ENCODE measurements at places on chromosomes 16 and 17.

- DNase-seq: no peak
- H3K4me3 ChIP-seq: no peak overlapping the region
Measured at GRCh38 chr16:56960681-56961281, 969 bp upstream of the CETP start.

DNA sequence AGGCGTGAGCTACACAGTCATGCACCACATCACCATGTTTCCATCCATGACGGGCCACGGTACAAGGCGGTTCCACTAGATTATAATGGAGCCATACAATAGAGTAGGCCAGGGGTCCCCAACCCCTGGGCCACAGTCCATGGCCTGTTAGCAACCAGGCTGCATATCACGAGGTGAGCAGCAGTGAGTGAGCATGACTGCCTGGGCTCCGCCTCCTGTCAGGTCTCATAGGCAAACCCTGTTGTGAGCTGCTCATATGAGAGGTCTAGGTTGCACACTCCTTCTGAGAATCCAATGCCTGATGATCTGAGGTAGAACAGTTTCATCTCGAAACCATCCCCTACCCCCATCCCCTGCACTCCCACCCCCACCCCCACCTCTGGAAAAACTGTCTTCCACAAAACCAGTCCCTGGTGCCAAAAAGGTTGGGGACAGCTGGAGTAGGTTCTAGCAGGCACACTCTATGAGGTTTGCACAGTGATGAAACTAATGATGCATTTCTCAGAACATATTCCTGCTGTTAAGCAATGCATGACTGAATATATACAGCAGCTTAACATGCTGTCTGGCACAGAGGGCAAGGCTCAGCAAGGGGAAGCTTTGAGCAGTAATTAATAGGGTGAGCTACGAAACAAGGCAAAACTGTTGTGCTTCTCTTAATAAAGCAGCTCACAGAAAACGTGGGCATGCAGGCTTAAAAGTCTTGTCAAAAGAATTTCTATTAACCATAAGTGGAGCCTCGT, 108.0 kb downstream of the VPS53 start:
- H3K27me3 ChIP-seq: no peaks in the 10 kb centered on the region
- H3K4me3 ChIP-seq: no peak overlapping the region
- no peaks in the 10 kb centered on the region for H3K4me1 ChIP-seq
- no peak overlapping the region for H3K27ac ChIP-seq
- H3K36me3 ChIP-seq: peaks cover 7% of the 10 kb centered on the region

DNA sequence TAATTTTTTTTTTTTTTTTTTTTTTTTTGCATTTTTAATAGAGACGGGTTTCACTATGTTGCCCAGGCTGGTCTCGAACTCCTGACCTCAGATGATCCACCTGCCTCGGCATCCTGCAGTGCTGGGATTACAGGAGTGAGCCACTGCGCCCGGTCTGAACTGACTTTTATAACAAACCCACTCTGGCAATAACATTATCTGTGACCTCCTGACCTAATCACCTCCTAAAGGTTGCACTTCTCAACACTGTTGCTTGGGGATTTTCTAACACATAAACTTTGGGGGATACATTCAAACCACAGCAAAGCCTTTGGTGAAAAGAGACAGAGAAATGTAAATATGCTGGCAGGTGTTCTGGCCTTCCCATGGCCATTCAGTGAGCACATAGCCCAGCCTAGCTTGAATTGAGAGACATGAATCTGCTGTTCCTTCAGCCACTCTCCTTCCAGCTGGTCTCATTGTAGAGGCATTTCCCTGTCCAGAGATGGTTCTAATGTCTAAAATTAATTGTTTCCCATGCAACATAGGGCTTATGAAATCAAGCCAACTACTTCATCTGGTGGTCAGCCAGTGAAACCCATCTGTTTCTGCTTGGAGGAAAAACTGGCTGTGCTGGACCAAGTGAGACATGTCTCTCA, 28.3 kb downstream of the LYRM1 start:
- H3K27ac ChIP-seq: no peak overlapping the region
- peaks cover 5% of the 10 kb centered on the region for H3K36me3 ChIP-seq
- no peak for DNase-seq
- no peak overlapping the region for H3K4me3 ChIP-seq
- no peaks in the 10 kb centered on the region for H3K4me1 ChIP-seq
- H3K27me3 ChIP-seq: no peaks in the 10 kb centered on the region

DNA sequence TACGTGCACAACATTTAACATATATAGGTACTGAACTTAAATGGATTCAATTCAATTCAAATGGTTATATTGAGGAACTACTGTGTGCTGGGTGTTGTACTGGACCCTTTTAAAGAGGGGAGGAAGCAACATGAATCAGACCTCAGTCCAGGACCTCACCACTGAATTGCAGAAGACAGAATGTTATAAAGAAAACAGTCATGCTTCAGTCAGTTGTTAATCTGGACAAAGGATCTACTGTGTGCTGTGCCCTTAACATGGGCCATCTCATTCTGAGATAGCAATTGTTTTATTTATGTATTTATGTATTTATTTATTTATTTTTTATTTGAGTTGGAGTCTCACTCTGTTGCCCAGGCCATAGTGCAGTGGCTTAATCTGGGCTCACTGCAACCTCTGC, 240.1 kb downstream of the HAPSTR1 start:
- no peaks in the 10 kb centered on the region for H3K4me1 ChIP-seq
- H3K36me3 ChIP-seq: no peaks in the 10 kb centered on the region
- peaks cover 7% of the 10 kb centered on the region for H3K27me3 ChIP-seq
- H3K27ac ChIP-seq: no peak overlapping the region
- no peak for DNase-seq

- no peaks in the 10 kb centered on the region for H3K27me3 ChIP-seq
- no peaks in the 10 kb centered on the region for H3K4me1 ChIP-seq
- H3K36me3 ChIP-seq: no peaks in the 10 kb centered on the region
- DNase-seq: no peak
- H3K27ac ChIP-seq: no peak overlapping the region
Measured at GRCh38 chr16:35306915-35307314, 1847.5 kb downstream of the TP53TG3F start.

GRCh38 chr16:64308721-64309120, 813.1 kb downstream of the CDH11 start:
- H3K36me3 ChIP-seq: no peaks in the 10 kb centered on the region
- no peak overlapping the region for H3K4me3 ChIP-seq
- DNase-seq: no peak
- no peak overlapping the region for H3K27ac ChIP-seq

DNA sequence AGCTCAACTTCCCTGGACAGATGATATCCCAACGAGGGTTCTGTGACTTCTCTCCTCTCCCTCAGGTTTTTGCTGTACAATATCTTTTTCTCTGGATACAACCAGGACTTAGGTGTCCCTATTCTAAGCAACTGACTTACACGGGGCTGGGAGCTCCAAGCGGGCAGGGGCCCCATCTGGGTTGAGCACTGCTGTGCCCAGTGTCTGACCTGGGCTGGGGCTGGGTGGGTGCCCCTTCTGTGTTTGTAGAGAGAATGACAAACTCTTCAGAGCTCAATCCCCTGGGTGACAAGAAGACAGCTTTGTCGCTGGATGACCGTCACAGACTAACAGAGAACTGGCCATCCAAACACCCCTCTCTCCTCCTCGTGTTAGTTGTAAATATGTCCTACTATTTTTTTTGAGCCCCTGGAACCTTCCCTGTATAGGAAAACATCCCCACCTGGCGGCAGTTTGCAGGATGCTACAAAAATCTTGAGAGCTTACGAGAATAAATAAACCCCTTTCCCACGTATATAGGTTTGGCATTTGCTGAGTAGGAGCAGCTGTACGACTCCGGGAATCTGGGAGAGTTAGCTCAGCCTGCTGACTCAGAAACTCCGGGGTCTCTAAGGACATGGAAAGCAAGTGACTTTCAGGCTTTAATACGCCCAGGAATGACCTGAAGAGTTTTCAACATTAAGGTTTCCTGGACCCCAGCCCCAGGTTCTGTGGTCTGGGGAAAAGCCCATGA, 23.7 kb upstream of the RCVRN start:
- peaks cover 2% of the 10 kb centered on the region for H3K4me1 ChIP-seq
- peaks cover 1% of the 10 kb centered on the region for H3K27me3 ChIP-seq
- H3K4me3 ChIP-seq: no peak overlapping the region
- H3K36me3 ChIP-seq: no peaks in the 10 kb centered on the region
- H3K27ac ChIP-seq: no peak overlapping the region

DNA sequence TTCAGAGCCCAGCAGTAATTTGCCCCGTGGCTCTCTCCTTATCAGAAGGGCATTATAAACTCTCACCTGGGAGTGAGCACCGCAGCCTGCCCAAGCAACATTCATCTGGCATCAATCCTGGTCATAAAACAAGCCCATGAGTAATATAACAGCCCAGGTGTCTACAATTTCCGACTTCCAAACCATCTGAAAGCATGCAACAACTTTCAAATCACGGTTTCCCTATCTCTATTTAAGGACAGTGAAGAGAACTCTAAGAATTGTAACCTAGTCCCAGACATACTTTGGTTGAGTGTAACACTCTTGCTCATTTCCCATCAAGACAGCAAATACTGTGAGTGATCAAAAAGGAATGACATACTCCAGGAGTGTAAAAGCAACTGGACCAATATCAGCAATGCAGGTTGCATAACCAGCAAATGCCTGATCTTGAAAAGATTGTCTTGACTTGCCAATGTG, 487.4 kb upstream of the SOX9 start:
- H3K27me3 ChIP-seq: no peaks in the 10 kb centered on the region
- no peak for DNase-seq
- H3K4me1 ChIP-seq: no peaks in the 10 kb centered on the region
- H3K4me3 ChIP-seq: no peak overlapping the region
- no peaks in the 10 kb centered on the region for H3K36me3 ChIP-seq

DNA sequence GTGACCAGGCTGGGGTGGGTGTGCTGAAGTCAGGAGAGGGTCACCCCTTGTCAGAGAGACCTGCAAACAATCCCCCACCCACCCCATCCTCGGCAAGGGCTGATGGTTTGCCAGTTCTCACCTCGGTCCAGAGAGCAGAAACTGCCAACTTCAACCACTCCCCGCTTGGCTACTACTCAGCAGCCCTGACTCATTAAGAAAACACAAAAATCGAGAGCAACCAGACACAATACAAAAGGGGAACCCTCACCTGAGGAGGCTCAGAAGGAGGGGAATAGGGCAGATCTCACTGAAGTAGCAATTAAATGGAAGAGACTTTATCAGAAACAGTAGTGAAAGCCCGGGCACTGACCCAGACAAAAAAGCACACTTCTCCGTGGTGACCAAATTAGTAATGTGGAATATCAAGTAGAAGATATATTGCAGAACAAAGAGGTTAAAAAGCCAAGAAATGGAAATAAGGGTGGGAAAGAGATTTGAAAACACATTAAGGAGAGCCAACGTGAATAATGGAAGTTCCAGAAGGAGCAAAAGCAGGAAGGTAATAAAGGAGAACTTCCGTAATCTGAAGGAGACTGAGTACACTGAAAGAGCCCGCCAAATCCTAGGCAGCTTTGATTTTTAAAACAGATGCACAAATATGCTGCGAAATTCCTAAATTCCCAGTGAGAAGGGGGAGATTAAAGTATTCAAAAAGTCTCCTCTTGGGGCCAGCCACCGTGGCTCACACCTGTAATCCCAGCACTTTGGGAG, 23.6 kb downstream of the CENPV start:
- no peaks in the 10 kb centered on the region for H3K4me1 ChIP-seq
- H3K27ac ChIP-seq: no peak overlapping the region
- DNase-seq: no peak
- no peak overlapping the region for H3K4me3 ChIP-seq

DNA sequence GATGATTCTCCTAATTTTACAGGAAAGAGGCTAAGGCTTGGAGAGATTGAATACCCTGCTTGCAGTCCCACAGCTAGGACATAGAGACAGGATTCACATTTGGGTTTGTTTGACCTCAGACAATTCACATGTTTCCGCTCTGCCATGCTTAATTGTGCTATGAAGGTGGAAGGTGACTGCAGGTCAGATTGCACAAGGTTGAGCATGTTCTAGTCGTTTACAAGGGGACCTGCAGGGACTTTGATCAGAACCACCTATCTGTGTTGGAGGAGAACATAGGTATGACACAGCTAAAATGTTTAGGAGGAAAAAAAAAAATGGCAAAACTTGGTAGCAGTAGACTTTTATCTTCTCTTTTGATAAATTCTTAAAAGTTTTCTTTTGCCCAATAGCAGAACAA, 4.9 kb upstream of the ANKFN1 start:
- H3K36me3 ChIP-seq: no peaks in the 10 kb centered on the region
- no peak overlapping the region for H3K4me3 ChIP-seq
- H3K27ac ChIP-seq: no peak overlapping the region
- no peak for DNase-seq
- no peaks in the 10 kb centered on the region for H3K4me1 ChIP-seq

GRCh38 chr17:27849474-27850185, 43.5 kb downstream of the LYRM9 start:
- H3K27me3 ChIP-seq: peaks cover 8% of the 10 kb centered on the region
- DNase-seq: no peak
- H3K4me1 ChIP-seq: peaks cover 10% of the 10 kb centered on the region
- H3K27ac ChIP-seq: no peak overlapping the region

DNA sequence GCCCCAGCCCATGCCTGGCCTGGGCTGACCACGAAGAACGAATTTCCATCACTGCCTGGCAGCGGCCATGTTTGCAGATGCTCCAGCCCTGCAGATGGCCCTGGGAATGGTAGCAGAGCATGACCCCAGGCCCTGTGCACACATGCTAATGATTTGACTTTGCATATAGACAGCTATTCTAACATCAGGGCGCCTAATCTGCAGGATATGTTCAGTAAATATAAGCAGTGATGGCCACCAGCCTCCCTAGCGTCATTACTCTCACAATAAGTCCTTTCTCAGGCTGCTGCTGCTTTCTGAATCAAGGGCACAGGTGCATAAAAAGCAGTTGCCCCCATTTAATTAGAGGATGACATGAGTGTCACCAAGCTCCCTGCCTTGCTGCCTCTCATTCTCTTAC, 24.2 kb downstream of the DNAH9 start:
- no peaks in the 10 kb centered on the region for H3K27me3 ChIP-seq
- no peak overlapping the region for H3K27ac ChIP-seq
- no peak for DNase-seq
- H3K4me3 ChIP-seq: no peak overlapping the region
- no peaks in the 10 kb centered on the region for H3K4me1 ChIP-seq
- no peaks in the 10 kb centered on the region for H3K36me3 ChIP-seq

DNA sequence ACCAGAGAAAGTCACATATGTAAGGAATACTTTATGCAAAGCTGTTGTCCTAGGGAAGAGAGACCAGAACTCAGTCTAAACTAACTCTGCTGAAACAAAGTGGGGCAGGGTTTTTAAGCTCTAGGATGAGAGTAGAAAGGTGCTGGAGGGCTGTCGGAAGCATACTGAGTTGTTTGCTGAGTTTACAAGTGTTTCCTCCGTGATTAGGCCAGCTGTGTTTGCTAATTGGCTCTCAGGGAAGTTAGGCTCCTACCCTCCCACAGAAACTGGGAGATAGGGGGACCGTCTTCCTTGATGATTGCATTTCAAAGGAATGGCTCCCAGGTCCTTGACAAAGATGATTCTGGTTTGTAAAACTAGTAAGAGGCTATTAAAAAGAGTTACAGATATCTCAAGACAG, 24.4 kb upstream of the CRYM start:
- no peaks in the 10 kb centered on the region for H3K36me3 ChIP-seq
- H3K4me1 ChIP-seq: peaks cover 26% of the 10 kb centered on the region
- peaks cover 16% of the 10 kb centered on the region for H3K27me3 ChIP-seq
- no peak for DNase-seq
- H3K27ac ChIP-seq: no peak overlapping the region

Data from naive thymus-derived CD8-positive, alpha-beta T cell (primary cell).